Posterior cingulate gyrus (tissue), 11 donors: ENCODE measurements at places on chromosomes 1 and 21.
A peak's percentile ranks its signal among the peaks of the same experiment; 100 is the strongest.

DNA sequence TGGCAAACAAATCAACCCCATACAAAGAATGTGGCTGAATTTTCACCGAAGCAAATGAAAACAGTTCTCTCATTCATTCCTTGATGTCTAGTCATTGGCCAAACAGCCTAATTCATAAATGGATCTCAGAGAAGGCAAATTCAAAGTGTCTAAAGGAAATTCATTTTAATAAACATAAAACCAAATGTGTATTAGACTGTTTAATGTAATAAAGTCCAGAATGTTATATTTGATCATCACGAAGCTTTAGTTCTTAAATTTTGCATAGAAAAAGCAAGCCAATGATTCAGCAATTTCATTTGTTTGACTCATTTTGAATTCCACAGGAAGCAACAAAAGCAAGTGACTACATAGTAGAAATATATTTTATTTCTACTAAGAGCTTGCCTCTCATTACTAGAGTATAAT lies 379.2 kb upstream of the ADAMTS5 start:
- DNase-seq = no peak

DNA sequence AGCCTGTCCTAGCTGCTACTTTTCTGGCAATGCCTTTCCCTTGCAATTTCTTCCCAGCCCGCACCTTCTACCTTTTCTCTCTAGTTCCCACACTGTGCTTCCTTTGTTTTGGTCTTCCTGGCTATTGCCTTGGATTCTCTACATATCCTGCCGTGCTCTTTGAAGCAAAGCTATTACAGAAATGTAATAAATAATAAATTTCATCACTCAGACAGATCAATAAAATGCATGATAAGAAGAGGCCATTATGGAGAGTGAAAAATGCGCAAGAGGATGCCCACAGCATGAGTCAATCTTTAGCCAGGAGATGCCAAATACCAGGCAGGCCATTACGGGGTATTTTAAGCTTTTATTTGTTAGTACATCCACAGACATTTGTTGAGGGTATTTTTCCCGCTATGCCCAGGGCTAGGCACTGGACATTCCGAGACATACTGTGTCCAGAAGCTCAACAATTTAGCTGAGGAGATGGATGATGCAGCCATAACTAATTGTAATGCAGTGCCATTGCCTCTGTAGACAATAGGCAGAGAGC lies 163.6 kb downstream of the ST6GALNAC3 start:
- DNase-seq = no peak

DNA sequence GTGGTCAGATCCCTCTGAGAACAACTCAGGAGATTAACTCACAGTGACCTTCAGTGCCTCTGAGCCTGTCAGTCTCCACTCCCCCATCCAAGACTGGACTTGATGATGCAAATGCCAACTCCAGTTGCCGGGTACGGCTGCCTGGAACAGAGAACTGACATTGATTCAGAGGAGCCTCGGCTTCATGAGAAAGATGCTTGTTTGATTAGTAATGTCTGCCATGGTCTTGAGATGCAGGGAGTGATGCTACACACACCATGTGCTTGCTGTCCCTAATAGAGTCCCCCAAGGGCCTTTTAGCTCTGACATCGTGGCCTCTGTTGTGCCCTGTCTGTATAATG lies 51.8 kb upstream of the LRP8 start:
- no peak for DNase-seq

DNA sequence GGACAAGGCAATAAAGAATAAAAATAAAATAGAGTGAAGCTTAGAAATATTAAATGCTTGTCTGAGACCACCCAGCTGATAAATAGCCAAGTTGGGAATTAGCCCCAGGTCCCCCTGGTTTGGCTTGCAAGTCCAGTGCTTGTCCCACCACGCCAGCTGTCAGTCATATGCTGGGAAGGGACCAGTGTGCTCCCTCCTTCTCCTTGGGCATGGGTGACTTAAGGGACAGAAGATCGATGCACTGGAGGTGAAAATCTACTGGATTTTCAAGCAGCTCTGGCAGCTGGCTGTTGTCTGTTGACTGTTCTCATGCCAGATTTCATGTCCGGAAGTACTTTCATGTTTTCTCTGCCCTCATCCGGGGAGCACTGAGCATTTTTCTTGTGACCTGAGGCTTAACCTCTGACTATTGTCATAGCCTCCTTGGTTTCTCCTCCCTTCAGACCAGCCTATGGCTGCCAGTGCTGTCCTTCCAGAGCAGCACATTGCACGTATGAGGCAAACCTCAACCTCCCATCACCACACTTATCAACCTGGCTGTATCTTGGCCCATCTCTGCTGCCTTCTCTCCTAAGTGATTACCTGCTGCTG lies 12.4 kb downstream of the LMOD1 start:
- no peak for DNase-seq

DNA sequence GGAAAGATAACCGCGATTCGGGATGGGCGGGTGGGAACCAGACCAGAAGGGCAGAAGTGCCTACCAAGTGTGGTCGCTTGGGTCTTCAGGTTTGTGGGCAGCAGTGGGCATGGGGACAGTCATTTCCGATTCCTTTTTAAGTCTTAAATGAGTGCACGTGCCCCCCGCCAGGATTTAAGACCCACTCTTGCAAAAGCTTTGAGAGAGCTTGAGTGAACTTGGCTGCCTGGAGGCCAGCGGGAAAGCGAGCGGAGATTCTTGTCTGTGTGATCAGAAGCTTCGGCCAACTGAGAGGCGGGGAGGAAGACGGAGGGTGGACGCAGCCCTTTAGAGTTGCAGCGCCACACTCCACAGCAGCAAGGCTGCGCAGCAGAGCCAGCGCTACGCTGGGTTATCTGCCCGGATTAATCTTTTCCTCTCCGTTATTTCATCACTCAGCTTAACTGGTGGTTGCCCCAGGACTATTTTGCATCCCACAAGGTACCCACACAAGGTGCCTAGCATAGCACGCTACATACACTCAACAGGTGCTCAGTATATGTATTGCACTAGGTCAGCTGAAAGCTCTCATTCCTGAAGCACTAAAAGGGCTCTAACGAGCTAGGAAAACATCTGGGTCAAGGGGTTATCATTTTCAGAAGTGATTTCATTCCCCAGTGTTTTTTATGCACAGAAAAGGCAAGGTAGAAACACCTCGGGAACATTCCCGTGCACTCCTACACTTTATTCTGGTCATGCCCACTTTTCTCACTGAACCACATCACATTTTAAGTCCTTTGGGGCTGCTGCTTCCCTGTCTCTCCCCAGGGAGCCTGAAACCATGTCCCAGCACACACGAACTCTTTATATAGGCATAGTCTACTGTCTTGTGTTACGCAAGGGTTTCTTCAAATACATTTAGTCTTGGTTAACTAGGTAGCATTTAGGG lies 1.5 kb upstream of the BATF3 start:
- peak; percentile 44 for DNase-seq

- no peak for DNase-seq
These were observed 481.7 kb upstream of the NR5A2 start for GRCh38 chr1:199545780-199546179.

- no peak for DNase-seq
These were observed 1.6 kb downstream of the FAM3B start for GRCh38 chr21:41318218-41318617.

DNA sequence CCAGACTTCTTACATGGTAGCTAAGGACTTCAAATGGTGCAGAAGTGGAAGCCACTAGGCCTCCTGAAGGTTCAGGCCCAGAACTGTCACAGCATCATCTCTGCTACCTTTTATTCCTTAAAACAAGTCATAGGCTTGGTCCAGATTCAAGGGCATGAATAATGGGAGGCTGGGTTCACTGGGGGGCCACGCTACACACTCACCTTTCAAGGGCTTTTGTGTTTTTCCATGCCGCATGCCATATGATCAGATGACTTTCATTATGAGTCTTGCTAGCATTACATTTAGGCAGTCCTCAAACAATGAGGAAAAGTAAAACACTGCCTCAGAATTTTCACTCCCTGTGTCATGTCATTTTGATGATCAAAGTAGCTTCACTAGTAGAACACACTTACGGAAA lies 83.4 kb downstream of the VPS26C start:
- no peak for DNase-seq

DNA sequence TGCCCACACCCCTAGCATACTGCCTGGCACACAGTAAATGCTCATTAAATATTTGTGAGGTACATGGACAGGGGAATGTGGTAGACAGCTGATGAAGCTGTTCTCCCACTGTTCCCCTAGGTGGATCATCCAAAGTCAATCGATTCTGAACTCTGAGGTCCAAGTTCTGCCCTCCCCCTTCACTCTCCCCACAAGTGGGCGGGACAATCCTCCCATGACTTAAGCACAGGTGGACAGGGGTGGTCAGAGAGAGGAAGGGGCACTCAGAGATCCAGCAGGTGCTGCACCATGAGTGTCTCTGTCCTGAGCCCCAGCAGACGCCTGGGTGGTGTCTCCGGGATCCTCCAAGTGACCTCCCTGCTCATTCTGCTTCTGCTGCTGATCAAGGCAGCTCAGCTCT lies at the start of gene CYP4A22:
CYP4A22 (plus strand) TSS at position 244 of the 400 bp plus-strand sequence; CDS start at position 289, 45 bp downstream.
- DNase-seq = no peak

DNA sequence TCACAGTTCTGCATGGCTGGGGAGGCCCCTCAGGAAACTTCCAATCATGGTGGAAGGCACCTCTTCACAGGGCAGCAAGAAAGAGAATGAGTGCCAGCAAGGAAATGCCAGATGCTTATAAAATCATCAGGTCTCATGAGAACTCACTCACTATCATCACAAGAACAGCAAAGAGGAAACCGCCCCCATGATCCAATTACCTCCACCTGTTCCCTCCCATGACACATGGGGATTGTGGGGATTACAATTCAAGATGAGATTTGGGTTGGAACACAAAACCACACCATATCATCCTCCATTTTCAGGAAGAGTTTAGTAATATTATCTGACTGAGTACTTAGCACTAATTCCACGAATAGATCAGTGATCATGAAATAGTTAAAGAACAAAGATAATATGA lies 244.2 kb downstream of the LMO4 start:
- DNase-seq = no peak

DNA sequence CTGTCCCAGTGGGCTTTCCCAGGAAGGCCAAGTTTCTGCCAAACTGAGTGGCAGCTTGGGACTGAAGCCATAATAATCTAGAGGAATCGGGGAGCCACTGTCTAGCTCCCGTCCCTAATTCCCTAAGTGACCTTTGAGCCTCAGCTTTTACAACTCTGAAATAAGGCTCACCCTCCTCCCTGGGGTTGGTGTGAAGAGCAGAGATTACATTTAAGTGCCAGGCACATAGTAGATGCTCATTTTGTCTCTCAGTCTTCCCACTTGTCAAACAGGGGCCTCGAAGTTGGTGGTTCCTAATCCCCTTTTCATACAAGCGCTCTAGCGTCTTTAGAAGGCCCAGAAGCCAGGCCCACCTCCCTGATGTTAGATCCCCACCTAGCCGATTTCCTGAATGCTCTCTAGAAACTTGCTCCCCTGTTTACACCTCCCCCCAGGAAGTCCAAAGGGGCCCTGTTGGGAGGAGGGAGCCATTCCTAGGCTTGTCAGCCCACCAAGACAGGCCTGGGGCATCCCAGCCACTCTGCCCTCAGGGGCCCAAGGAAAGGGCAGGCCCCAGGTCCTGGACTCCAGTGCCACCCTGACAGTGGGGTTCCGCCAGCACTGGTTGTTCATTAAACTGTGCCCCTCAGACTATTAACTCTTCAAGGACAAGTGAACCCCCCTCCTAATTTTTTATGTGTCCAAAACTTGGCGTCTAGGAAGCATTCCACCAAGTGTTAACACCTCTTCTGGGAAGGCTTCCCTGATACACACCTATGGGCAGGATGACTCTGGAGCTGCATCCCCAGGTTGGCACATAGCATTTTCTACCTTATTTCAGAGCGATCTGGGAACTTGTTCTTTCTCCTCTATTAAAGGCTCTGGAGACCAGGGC lies 49.3 kb upstream of the ECE1 start:
- DNase-seq = no peak

GRCh38 chr1:183180218-183180617 lies 5.8 kb upstream of the LAMC2 start:
- DNase-seq = peak; percentile 19

- DNase-seq = no peak
These were observed 3.1 kb downstream of the CCDC190 start for GRCh38 chr1:162857850-162858249.

- DNase-seq = no peak
These were observed 106.8 kb downstream of the SYT2 start for GRCh38 chr1:202603435-202603834.

- no peak for DNase-seq
These were observed 8.2 kb upstream of the SLC30A1 start for GRCh38 chr1:211587123-211587522.

DNA sequence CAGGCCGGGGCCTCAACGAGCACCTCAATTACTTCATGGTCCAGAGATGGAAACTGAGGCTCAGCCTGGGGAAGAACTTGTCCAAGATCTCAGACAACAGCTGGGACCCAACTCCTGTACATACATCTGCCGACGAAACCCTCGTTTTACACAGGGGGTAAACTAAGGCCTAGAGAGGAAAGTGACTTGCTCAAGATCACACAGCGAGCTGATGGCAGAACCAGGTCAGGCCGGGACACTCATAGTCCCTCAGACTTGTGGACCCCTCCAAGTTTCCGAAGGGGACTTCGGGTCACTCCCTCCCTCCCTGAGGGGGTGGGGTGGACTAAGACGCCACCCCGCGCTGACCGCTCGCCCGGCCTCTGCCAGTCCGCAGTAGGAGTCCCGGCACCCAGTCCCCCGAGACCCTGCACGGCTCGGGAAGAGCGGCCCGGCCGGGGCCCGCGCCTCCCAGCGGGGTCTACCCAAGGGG lies 430 bp downstream of the WASF2 start:
- no peak for DNase-seq

DNA sequence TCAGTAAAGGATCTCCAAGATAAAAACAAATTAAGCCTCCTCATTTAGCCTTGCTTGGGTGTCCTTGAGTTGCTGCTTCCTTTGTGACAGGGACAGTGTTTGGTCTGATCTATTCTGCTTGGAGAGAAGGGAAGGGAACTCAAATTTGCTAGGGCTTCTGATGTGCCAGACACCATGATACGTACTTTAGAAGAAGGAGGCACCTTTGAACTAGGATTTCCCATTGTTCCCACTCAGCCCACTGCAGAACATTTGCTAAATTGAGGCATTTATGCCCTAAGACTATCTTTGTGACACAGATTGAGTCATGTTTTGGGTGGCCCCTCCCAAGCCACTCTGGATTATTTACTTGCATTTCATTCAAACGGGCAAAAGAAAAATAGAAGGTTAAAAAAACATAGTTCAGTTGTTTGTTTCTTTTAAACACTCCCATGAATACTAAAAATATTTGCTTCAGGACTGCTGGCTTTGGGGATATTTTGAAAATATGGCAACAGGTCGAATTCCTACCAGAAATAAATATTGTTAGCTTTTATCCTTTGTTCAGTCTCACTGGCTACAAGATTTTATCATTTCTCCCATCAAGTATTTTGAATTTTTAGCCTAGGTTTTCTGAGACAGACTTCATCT lies 81.9 kb upstream of the WLS start:
- no peak for DNase-seq

DNA sequence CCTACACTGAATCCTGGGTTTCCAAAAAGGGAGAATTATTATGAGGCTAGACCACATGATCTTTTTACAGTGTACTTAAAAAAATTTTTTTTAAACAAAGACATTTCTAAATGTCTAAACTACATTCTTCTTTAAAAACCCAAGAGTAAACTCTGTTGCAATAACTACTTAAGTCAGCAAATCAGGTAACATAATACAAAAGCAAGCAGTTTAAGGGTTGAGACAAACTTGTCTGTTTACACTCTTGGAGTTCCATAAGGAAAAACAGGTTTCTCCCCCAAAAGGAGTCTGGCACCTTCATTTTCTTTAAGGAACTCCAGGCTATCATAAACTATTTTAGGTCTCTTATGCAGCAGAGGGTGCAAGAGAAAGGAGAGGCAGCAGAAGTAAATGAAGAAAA lies 12.5 kb upstream of the ANKRD45 start:
- no peak for DNase-seq

GRCh38 chr1:224726441-224727182 lies 110.5 kb downstream of the CNIH3 start:
- DNase-seq = no peak
